Caki2 (cell line): ENCODE measurements at places on chromosomes 11 and 22.

DNA sequence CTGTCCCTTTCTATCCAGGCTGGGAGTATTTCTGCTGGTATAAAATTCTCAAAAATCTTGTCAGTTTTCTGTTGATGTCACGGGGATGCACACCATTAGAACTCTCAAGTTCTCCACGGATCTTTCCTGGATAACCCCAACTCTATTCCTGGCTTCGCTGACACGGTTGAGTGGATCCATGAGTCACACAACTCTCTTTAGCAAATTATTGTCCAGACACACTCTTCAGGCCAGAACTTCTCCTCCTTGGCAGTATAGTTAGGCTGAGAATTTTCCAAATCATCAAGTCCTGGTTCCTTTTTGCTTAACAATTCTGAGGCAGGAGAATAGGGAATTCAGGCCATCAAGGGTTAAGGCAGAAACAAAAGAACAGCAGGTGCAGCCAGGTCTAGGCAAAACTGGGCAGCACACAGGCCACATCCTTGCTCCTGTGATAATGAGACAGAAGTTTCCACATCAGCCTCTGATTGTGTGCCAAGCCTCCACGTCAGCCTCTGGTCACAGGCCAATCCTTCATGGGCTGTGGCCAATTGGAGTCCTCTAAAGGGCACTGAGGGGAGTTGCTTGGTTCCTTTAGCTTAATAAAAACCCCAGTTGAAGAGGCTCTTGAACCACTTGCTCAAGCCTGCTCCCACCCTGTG, 5.7 kb upstream of the ACAT1 start:
- peak; percentile 93 for DNase-seq

- no peak for DNase-seq
These were observed 19.3 kb upstream of the RASL10A start for GRCh38 chr22:29334696-29335344.

- no peak for DNase-seq
These were observed 6.5 kb upstream of the APOBEC3H start for GRCh38 chr22:39090426-39091064.

GRCh38 chr22:24421428-24421931, 5.9 kb upstream of the ADORA2A start:
- no peak for DNase-seq

DNA sequence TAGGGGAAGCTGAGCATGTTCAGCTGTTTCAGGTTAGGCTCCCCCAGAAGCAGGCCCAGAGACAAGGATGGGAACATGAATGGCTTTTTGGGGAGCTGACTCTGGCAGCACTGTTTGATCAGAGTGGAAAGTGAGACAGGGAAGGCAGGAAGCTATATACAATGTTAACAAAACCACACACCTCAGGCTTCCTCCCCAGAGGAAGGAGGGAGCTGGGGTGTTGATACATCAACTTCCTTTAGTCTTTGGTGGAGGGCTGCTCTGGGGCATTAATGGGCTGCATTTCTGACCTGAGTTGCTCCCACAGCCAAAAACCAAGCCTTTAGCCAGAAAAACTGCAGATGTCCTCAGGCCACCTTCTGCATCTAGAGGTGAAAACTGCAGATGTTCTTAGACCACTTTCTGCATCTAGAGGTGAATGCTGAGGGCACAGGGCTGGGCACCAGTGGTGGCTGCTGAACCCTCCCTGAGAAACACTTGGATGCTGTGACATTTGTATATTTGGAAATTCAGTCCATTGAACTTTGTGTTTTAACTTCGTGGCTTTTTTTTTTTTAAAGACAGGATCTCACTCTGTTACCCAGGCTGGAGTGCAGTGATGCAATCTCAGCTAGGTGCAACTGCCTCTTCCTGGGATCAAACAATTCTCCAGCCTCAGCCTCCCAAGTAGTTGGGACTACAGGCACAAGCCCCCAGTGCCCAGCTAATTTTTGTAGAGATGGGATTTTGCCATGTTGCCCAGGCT, 49.9 kb downstream of the KIAA1671 start:
- no peak for DNase-seq

DNA sequence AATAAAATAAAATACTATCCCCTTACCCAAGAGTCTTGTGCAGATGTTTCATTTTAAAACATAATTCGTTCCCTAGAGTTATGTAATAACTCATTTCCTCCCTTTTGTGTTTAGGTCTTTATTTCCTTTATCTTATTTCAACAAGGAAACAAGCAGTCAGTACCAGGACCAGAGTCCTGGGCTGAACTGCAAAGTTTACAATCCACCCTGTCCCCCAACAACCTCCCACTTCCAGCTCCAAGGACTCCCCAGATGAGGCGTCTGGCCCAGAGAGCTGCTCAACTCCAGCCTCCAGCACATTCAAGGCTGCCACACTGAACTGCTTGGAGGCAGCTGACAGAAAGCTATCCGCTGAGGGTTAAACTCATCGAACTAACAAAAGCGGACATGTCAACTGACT, 4.5 kb downstream of the POLDIP3 start:
- no peak for DNase-seq

DNA sequence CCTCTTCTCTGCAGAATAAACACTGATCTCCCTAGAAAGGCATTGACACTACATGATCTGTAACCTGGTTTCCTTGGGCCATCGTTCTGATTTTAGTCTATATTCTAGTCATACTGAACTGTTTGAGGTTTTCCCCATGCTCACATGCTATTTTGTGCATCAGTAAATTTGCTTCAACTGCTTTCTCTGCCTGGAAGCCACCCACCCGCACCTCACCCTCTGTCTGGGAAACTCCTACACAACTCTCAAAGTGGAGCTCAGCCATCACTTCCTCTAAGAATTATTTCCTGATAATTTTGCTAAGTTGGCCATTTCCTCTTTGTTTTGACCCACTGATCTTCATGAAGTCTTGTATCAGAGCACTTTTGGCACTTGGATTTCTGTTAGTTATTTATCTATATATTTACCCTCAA, 36.1 kb downstream of the MMP20 start:
- DNase-seq = no peak

- no peak for DNase-seq
These were observed 4.1 kb downstream of the MMP20 start for GRCh38 chr11:102620818-102621561.

- DNase-seq = no peak
These were observed 475 bp upstream of the AIP start for GRCh38 chr11:67482275-67482826.

- no peak for DNase-seq
These were observed 27.8 kb downstream of the PHLDB1 start for GRCh38 chr11:118635237-118635591.

DNA sequence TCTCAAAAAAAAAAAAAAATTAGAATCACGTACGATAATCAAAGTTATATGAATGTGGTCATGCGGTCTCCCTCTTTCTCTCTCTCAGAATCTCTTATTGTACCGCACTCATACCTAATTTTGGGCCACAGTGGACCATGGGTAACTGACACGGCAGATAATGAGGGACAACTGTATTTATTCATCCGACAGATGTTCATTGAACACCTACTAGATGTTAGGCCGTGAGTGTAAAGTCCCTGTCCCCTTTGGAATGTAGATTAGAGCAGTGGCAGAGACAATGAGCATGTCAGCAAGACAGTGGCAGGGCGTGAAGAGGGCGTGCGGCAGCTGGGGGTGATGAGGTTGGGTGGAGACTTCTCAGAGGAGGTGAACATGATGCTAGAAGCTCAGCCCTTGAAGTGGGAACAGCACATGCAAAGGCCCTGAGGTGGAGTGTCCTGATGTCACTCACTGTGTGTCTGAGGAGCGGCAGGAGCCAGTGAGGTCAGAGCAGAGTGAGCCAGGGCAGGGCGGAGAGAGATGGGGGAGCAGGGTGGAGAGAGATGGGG, 25.1 kb downstream of the CACNA1I start:
- DNase-seq = no peak

GRCh38 chr11:128714123-128714522, 20.3 kb downstream of the FLI1 start:
- no peak for DNase-seq

GRCh38 chr11:121551463-121551862, 98.7 kb upstream of the SORL1-AS1 start:
- no peak for DNase-seq

DNA sequence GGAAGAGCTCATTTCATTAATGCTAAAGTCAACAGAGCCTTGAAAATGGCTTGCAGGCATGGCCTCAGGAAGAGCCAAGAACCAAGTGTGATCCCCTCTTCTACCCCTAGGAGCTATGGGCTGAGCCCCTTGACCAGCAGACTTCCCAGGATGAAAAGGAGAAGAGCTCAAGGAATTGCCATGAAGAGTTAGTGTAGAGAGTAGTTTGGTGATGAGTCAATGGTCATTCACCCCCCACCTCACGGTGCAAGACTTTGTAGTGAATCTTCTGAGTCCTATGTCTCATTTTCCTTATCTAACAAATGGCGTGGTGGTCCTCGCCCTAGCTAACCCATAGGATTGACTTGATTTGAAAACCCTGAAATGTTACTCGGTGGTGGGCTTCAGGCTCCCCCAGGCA, 422.4 kb upstream of the CADM1 start:
- no peak for DNase-seq

GRCh38 chr11:131770801-131771200, 400.4 kb downstream of the NTM start:
- no peak for DNase-seq

- no peak for DNase-seq
These were observed 3.5 kb downstream of the ANO9 start for GRCh38 chr11:438101-438844.

DNA sequence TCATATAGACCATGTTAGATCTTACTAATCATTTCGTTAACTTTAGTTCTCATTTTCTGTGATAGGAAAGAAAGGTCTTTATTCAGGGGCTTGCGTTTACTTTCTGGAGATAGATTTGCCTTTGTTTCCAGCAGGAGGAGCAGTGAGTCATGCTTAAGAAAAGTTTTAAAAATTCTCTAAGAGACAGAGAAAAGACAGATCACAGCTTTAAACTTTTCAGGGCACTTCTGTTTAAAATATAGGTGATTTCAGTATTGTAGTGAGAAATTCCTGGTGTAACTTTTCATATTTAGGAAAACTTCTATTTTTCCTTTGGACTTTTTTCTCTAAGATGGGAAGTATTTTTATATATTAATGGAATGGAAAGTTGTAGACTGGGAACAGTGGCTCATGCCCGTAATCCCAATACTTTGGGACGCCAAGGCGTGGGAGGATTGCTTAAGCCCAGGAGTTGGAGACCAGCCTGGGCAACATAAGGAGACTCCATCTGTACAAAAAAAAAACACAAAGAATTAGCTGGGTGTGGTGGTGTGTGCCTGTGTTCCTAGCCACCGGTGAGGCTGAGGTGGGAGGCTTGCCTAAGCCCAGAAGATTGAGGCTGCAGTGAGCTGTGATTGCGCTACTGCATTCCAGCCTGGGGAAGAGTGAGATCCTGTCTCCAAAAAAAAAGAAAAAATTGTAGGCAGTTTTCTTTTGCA, 60.3 kb downstream of the ATXN10 start:
- DNase-seq = peak; percentile 60

DNA sequence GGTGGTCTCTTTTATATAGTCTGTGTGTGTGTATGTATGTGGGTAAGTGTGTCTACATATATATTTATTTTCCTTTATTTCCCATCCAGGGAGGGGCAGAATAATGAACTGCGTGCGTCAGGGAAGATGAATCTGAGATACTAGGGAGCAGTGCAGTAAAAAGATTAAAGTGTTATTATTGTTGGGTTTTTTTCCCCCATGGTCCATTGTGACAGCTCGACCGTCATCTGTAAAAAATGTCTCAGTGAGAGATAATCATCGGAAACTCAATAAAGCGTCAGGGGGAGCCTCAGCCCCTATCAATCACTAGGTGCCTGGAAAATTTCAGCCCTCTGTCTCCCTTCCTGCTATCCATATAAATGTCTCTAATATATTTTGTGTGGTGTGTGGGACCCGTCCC, 64.6 kb downstream of the CLPB start:
- DNase-seq = no peak

DNA sequence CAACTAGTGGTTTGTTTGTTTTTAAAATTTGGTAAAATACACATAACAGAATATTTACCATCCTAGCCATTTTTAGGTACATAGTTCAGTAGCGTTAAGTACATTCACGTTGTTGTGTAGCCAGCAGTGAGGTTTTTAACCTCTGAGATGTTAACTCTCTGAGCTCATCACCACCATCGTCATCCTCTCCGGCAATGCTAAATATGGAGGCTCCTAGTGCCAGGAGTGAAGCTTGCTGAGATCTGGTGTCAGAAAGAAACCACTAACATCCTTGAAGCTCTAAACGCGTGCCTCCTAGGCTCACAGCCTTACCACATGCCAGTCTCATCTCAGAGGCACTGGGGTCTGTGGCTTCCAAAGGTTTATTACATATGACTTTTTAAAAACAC, 330.2 kb upstream of the B3GAT1 start:
- DNase-seq = no peak

GRCh38 chr11:26191193-26191592, 140.7 kb upstream of the ANO3 start:
- DNase-seq = no peak

DNA sequence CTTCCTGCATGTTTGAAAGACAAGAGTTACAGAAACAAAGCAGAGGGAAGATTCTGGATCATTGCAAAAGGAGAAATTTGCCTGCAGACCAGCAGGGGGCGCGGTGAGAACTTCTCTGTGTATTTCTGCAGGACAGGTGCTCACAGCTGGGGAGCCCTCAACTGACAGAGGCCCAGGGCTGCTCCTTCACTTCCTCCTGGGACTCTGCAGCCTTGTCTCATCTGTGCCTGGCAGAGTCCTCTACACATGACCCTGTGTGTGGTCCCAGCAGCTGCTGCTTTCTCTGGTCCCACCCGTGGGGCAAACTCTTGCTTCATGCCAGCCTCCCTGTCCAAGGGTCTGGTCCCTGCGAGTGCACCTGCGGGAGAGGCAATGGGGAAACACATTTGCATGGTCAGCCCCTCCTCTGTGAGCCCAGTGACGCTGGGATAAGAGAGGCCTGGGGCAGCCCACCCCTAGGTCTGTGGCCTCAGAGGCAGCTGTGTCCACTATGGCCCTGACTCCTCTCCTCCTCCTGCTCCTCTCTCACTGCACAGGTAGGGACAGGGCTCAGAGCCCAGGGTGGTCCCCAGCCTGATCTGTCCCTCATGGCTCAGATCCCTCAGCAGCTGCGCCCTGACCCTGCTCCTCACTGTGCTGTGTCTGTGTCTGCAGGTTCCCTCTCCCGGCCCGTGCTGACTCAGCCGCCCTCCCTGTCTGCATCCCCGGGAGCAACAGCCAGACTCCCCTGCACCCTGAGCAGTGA, 43.2 kb upstream of the VPREB1 start:
- DNase-seq = no peak

- DNase-seq = no peak
These were observed 84.2 kb downstream of the CELSR1 start for GRCh38 chr22:46453006-46453828.

DNA sequence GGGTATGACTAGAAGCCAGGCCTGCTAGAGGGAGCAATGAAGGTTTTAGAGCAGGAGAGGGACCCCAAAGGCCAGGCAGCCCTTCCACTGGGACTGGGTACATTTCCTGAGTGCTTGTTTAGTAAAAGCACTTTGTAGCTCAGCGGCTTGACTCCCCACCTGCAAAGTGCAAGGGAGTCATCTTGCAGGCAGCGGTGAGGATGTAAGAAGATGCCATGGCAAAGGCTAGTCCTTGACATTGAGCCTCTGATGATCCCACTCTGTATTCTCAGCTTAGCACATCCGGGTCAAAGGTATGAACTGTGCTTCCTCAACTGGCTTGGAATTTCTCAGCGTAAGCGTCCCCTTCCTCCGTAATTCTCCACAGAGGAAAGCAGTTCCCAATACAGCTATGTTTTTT, 3.1 kb upstream of the UBE2L3 start:
- DNase-seq = no peak
